Upper lobe of right lung (tissue), 1 donor: ENCODE measurements at places on chromosomes 12 and 14. TPM values are rescaled to one million over a fixed set of nuclear protein-coding genes. Genes with fewer than 3 reads are reported as not detected.

- H3K27ac ChIP-seq = no peak overlapping the region
- H3K27me3 ChIP-seq = peaks cover 4% of the 10 kb centered on the region
- DNase-seq = no peak
- H3K4me1 ChIP-seq = peaks cover 9% of the 10 kb centered on the region
- H3K36me3 ChIP-seq = no peaks in the 10 kb centered on the region
These were observed 96.1 kb downstream of the SCN8A start for GRCh38 chr12:51687177-51687576.

Gene SLC17A8
- 0.14 TPM for total RNA-seq

Gene NCOR2
- total RNA-seq = 336 TPM

Gene CCDC60
- total RNA-seq = not detected

Gene ENDOU
- total RNA-seq = 0.32 TPM
